Cerebellar cortex (tissue), 1 donor: ENCODE measurements at places on chromosomes 12 and 14.

- DNase-seq, result peak; percentile 70
Observed at GRCh38 chr12:121223292-121224285, 13.7 kb downstream of the P2RX4 start.

DNA sequence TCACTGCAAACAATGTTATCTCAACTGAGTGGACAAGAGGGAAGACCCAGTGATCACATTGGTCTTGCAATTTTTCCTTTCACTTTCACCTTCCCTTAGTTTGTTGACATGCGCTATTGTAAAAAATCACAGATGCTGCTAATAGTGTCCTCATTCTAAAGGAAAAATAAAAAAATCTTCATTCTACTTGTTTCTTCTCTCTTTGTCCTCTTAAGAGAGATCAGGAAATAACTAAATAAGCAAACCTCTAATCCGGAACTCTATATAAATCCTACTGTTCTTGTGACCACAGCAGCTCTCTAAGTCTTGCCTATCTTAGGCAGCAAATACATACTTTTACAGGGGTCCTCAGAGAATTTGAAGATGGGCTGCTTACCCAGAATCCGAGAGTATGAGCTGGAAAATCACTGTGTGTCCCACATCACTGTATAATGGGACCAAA is 257.7 kb downstream of the NAV3 start:
- peak; percentile 63 for DNase-seq

DNA sequence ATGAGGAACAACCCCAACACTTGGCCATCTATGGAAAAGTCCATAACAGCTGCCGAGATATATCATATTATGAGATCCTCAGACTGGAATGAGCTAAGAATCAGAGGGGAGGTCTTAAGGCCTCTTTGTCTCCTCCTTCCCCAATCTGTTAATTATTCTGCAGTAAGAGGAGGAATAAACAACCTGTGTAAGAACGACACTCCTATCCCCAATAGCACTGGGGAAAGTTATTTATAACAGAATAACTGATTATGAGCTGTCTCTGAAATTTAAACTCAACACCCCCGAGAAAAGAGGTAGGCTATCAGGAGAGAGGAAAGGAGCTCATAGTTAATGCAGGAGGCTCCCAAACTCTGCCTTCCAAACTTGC is 68.0 kb downstream of the NIN start:
- DNase-seq, result no peak

GRCh38 chr14:61388173-61388975 is 67.0 kb downstream of the PRKCH start:
- no peak for DNase-seq

- DNase-seq, result peak; percentile 92
Observed at GRCh38 chr14:23071244-23071920, 14.1 kb upstream of the CDH24 start.

- no peak for DNase-seq
Observed at GRCh38 chr14:29925101-29925722, 2.4 kb downstream of the PRKD1 start.

- DNase-seq, result no peak
Observed at GRCh38 chr14:32525591-32525990, 196.5 kb downstream of the AKAP6 start.
